Prostate gland (tissue), 2 donors: ENCODE measurements at places on chromosomes 3 and 15.

- no peaks in the 10 kb centered on the region for H3K36me3 ChIP-seq
- H3K4me1 ChIP-seq, result no peaks in the 10 kb centered on the region
- no peak for DNase-seq
These were observed 622.2 kb upstream of the ZNF385D start for GRCh38 chr3:22373182-22373581.

GRCh38 chr3:97778152-97778551 lies 13.6 kb downstream of the ARL6 start:
- DNase-seq, result no peak
- H3K27ac ChIP-seq, result no peak overlapping the region
- H3K4me3 ChIP-seq, result no peak overlapping the region
- no peaks in the 10 kb centered on the region for H3K36me3 ChIP-seq
- no peaks in the 10 kb centered on the region for H3K4me1 ChIP-seq

DNA sequence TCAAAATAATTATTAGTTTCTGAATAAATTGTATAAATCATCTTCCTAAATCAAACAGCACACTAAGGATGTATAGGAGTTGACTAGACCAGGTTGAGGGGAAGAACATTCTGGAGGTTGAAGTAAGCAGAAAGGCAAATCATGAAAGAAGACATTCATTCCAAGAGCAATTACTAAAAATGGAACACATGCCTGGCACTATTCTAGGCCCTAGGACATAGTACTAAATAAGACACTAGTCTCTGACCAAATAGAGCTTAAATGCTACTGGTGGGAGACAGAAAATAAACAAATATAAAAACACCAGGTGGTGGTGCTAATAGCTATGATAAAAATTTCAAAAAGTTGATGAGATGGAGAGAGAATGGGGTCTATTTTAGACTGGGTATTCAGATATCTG lies 190.1 kb downstream of the TBC1D5 start:
- H3K27ac ChIP-seq, result no peak overlapping the region
- no peak for DNase-seq
- H3K36me3 ChIP-seq, result no peaks in the 10 kb centered on the region
- no peaks in the 10 kb centered on the region for H3K4me1 ChIP-seq
- H3K27me3 ChIP-seq, result no peaks in the 10 kb centered on the region

- DNase-seq, result peak; percentile 62
- peak overlapping the region; percentile 93 for H3K27ac ChIP-seq
- H3K4me1 ChIP-seq, result no peaks in the 10 kb centered on the region
- H3K27me3 ChIP-seq, result no peaks in the 10 kb centered on the region
- no peaks in the 10 kb centered on the region for H3K36me3 ChIP-seq
These were observed 386 bp downstream of the SQOR start for GRCh38 chr15:45635191-45635638.

- no peak overlapping the region for H3K27ac ChIP-seq
- no peaks in the 10 kb centered on the region for H3K36me3 ChIP-seq
- no peaks in the 10 kb centered on the region for H3K4me1 ChIP-seq
- no peaks in the 10 kb centered on the region for H3K27me3 ChIP-seq
- no peak for DNase-seq
- no peak overlapping the region for H3K4me3 ChIP-seq
These were observed 203.6 kb downstream of the ROBO1 start for GRCh38 chr3:79564192-79564591.

GRCh38 chr3:105662306-105662705 lies 206.5 kb downstream of the CBLB start:
- DNase-seq, result no peak
- no peak overlapping the region for H3K4me3 ChIP-seq
- no peaks in the 10 kb centered on the region for H3K36me3 ChIP-seq
- no peak overlapping the region for H3K27ac ChIP-seq
- H3K27me3 ChIP-seq, result no peaks in the 10 kb centered on the region

DNA sequence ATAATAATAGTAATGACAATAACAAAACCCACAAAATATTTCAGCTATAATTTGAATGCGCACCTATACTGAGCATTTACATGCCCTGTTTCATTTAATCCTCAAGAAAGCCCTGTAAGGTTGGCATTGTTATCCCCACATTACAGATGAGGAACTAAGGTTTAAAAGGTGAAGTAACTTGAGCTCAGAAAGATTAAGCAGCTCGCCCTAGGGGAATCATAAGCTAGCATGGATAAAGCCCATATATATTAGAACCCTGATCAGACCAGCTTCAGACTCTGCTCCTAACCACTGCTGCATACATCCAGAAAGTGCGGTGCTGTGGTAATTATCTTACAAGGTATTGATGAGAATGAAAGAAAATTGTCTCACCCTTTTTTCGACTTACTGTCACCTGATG lies 141.1 kb upstream of the CGNL1 start:
- no peaks in the 10 kb centered on the region for H3K4me1 ChIP-seq
- H3K27ac ChIP-seq, result no peak overlapping the region
- DNase-seq, result no peak
- H3K27me3 ChIP-seq, result no peaks in the 10 kb centered on the region
- H3K4me3 ChIP-seq, result no peak overlapping the region

- no peaks in the 10 kb centered on the region for H3K36me3 ChIP-seq
- DNase-seq, result no peak
- H3K27ac ChIP-seq, result no peak overlapping the region
- no peak overlapping the region for H3K4me3 ChIP-seq
These were observed 41.7 kb downstream of the AQP9 start for GRCh38 chr15:58179741-58180381.

GRCh38 chr15:46681901-46682300 lies 1035.4 kb upstream of the SEMA6D start:
- H3K36me3 ChIP-seq, result no peaks in the 10 kb centered on the region
- H3K4me1 ChIP-seq, result no peaks in the 10 kb centered on the region
- H3K4me3 ChIP-seq, result no peak overlapping the region
- H3K27me3 ChIP-seq, result no peaks in the 10 kb centered on the region
- no peak overlapping the region for H3K27ac ChIP-seq

GRCh38 chr3:129512595-129512994 lies 15.8 kb upstream of the RHO start:
- H3K27ac ChIP-seq, result no peak overlapping the region

GRCh38 chr3:9397906-9398699 lies 688 bp downstream of the SETD5 start:
- peak overlapping the region; percentile 99 for H3K27ac ChIP-seq
- peak; percentile 51 for DNase-seq
- no peaks in the 10 kb centered on the region for H3K36me3 ChIP-seq
- H3K4me3 ChIP-seq, result peak overlapping the region; percentile 95
- H3K27me3 ChIP-seq, result no peaks in the 10 kb centered on the region

- no peaks in the 10 kb centered on the region for H3K36me3 ChIP-seq
- no peak for DNase-seq
- no peaks in the 10 kb centered on the region for H3K4me1 ChIP-seq
- H3K4me3 ChIP-seq, result no peak overlapping the region
These were observed 144.3 kb upstream of the ADAMTS9 start for GRCh38 chr3:64832098-64832497.

DNA sequence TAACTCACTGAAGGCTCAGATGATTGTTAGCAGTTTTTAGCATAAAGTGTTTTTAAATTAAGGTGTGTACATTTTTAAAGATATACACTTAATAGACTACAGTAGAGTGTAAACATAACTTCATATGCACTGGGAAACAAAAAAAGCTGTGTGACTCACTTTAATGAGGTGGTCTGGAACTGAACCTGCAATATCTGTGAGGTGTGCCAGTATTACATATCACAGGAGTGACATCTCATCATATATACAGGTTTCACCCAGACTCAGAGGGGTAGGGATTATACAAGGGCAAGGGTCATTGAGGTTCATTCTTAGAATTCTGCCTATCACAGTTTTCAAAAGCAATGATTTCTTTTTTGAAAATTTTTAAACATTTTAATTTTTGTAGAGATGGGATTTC lies 7.3 kb upstream of the SNRK start:
- H3K27me3 ChIP-seq, result no peaks in the 10 kb centered on the region
- H3K27ac ChIP-seq, result no peak overlapping the region
- no peaks in the 10 kb centered on the region for H3K4me1 ChIP-seq
- no peak overlapping the region for H3K4me3 ChIP-seq
- DNase-seq, result no peak

GRCh38 chr3:190528706-190529105 lies 14.8 kb downstream of the IL1RAP start:
- no peak overlapping the region for H3K27ac ChIP-seq
- no peak for DNase-seq
- H3K36me3 ChIP-seq, result no peaks in the 10 kb centered on the region

DNA sequence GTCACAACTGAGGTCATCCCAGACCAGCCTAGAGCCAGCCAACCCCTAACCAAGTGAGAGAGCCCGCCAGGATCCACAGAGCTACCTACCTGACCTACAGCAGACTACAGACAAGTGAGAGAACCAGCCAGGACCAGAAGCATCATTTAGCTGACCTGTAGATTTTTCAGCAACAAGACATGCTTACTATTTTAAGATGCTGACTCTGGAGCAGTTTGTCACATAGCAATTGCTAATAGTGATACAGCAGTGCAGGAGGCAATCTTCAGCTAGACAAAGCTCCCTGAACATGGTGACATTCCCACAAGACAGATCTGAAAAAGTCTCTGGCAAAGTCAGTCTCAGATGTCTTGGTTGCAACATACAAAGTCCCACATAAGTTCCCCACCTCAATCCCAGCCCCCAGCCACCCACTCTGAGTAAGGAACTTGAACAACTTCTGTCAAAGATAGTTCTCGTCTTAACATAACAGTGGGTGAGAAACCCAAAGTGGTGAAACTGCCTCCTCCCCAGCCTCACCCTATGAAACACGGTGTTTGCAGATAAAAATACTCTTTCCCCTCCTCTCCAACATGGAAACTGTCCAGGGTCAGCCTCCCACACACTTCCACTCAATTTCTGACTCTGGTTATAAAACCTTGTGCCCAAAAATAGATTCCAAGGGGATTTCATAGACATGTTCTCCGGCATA lies 120.3 kb upstream of the SLC6A11 start:
- no peak for DNase-seq
- no peaks in the 10 kb centered on the region for H3K36me3 ChIP-seq
- H3K27ac ChIP-seq, result no peak overlapping the region

DNA sequence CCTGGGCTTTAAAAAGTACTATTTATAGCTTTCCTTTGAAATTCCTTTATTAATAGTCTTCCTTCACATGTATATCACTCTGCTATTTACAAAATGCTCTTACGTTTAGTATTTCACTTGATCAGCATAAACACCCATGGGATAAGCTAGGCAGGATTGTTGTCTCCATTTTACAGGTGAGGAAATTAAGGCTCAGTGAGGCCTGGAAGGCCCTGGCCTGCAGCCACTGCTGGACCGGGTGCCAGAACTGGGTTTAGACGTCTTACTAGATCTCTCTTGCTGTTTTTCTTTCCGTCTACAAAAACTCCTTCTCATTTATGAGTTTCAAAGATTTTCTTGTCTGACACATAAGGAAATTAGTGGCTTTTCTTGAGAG lies 236.4 kb downstream of the LPP start:
- no peaks in the 10 kb centered on the region for H3K36me3 ChIP-seq
- peak overlapping the region; percentile 43 for H3K27ac ChIP-seq
- H3K4me3 ChIP-seq, result no peak overlapping the region
- no peak for DNase-seq
- no peaks in the 10 kb centered on the region for H3K27me3 ChIP-seq

- DNase-seq, result no peak
- H3K27ac ChIP-seq, result no peak overlapping the region
- H3K27me3 ChIP-seq, result no peaks in the 10 kb centered on the region
- no peaks in the 10 kb centered on the region for H3K36me3 ChIP-seq
These were observed 33.0 kb upstream of the DCP1A start for GRCh38 chr3:53380306-53380705.

GRCh38 chr15:61807281-61807929 lies 252.8 kb downstream of the VPS13C start:
- H3K27me3 ChIP-seq, result no peaks in the 10 kb centered on the region
- H3K36me3 ChIP-seq, result no peaks in the 10 kb centered on the region
- no peak overlapping the region for H3K27ac ChIP-seq
- DNase-seq, result no peak
- no peaks in the 10 kb centered on the region for H3K4me1 ChIP-seq

- no peaks in the 10 kb centered on the region for H3K36me3 ChIP-seq
- H3K4me3 ChIP-seq, result no peak within 1 kb of the TSS
- no peaks in the 10 kb centered on the region for H3K4me1 ChIP-seq
- H3K27me3 ChIP-seq, result no peaks in the 10 kb centered on the region
- peak within 1 kb of the TSS; percentile 80 for H3K27ac ChIP-seq
- peak; percentile 76 for DNase-seq
These were observed at the start of gene TMEM40 for GRCh38 chr3:12759097-12759679. TMEM40 (minus strand) TSS chr3:12759259; CDS start chr3:12749832, 9,427 bp downstream.

GRCh38 chr3:194195611-194196010 lies 59.7 kb downstream of the HES1 start:
- no peaks in the 10 kb centered on the region for H3K36me3 ChIP-seq
- no peak overlapping the region for H3K4me3 ChIP-seq
- H3K4me1 ChIP-seq, result no peaks in the 10 kb centered on the region
- H3K27me3 ChIP-seq, result no peaks in the 10 kb centered on the region

GRCh38 chr15:44243829-44244228 lies 44.7 kb upstream of the GOLM2 start:
- no peak overlapping the region for H3K4me3 ChIP-seq
- DNase-seq, result no peak
- H3K27me3 ChIP-seq, result no peaks in the 10 kb centered on the region
- H3K4me1 ChIP-seq, result no peaks in the 10 kb centered on the region
- H3K36me3 ChIP-seq, result no peaks in the 10 kb centered on the region

DNA sequence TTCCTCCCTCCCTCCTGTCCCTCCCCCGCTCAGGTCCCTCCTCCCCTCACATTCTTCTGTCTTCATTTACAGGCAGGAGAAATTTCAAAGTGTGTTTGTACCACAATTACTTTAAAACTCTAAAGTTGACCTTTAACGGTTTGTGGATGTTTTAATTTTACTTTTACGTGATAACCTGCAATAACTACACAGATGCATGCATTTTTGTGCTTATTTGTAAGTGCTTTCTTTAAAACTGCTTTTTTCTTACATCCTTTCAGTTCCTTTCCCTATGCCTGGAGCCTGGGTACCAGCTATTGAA lies 51.8 kb upstream of the CGNL1 start:
- H3K36me3 ChIP-seq, result no peaks in the 10 kb centered on the region
- peak overlapping the region; percentile 85 for H3K27ac ChIP-seq
- DNase-seq, result no peak
- H3K27me3 ChIP-seq, result no peaks in the 10 kb centered on the region
- no peak overlapping the region for H3K4me3 ChIP-seq

DNA sequence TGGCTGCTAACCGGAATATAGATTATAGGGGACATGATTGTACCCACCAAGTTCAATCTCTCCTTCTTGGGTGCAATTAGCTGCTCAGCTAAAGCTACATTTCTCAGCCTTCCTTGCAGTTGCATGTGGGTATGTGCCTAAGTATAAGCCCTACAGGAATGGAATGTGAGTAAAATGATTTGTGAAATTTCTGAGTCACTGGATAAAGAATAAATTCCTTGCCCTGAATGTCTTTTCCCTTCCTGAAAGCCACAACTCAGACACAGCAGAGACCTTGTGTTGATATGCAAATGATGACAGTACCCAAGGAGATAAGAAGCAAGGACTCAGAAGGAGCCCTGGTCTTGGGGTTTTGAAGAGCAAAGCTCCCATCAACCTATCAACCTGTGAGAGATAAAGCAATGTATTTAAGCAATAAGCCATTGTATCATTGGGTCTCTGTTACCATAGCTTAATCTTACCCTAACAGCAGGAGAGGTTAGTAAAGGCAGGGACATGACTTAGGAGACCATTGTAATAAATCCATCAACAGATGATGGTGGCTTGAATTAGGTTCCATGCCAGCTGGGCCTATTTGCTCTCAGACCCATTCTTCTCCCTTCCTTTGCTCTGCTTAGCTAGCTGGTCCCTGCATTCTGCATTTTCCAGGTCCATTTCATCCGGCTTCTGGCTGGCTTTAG lies 25.6 kb upstream of the ZNF280D start:
- DNase-seq, result no peak
- no peak overlapping the region for H3K27ac ChIP-seq
- no peaks in the 10 kb centered on the region for H3K4me1 ChIP-seq
- no peaks in the 10 kb centered on the region for H3K36me3 ChIP-seq
- no peaks in the 10 kb centered on the region for H3K27me3 ChIP-seq
- no peak overlapping the region for H3K4me3 ChIP-seq
